ENCODE measurements at places on chromosomes 3 and 15.

- DNase-seq = no peak
Measured at GRCh38 chr3:114794894-114795630, 352.0 kb downstream of the ZBTB20 start.

- DNase-seq = no peak
Measured at GRCh38 chr3:55191911-55192775, 264.3 kb upstream of the LRTM1 start.

DNA sequence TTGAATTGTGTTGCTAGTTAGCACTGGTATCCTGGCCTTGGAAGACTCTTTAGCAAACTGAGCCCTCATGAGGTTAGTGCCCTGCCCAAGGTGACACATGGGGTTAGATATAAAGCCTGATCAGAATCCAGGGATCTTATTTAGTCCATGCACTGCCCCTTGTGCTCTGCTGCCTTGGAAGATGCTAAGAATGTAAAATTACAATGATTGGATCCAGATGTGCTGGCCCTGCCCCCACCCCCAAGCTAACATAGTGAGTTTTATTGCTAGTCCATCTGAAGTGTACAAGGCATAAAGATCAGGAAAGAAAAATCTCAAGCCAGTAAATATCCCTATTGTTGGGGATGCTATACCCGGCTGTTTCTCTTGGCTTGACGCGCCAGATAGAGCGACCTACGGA, 248.1 kb upstream of the C2CD4B start:
- DNase-seq = no peak

GRCh38 chr3:48960841-48961413, 29.1 kb upstream of the P4HTM start:
- DNase-seq = no peak

DNA sequence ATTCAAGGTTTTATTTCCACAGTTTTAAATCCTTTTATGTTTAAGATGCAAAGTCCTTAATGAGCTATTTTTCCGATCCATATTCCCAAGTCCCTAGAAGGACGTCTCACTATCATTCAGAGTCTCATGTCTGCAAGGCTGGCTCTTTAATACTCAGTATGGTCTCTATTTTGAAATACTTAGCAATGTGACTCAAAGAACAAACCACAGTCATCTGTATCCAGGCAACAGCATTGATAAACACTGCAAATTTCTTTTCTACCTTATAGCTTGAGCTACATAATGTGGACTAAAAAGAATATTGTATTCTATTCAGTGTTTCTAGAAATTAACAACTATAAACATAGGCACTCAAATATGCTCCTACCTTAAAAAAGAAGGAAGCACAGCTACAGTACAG, 588.3 kb upstream of the NAALADL2 start:
- no peak for DNase-seq

- no peak for DNase-seq
Measured at GRCh38 chr3:172294223-172294806, 153.9 kb downstream of the GHSR start.
